Activated CD4-positive, alpha-beta T cell treated with anti-CD3 and anti-CD28 coated beads, Interleukin-2, amount 50 U/mL, for 4 hours (primary cell): ENCODE measurements at places on chromosomes 1 and 21.

- no peak for DNase-seq
Observed at GRCh38 chr1:13890766-13891165, 190.8 kb downstream of the PRDM2 start.

- DNase-seq, result no peak
Observed at GRCh38 chr1:206578068-206578977, 33.9 kb downstream of the EIF2D start.

DNA sequence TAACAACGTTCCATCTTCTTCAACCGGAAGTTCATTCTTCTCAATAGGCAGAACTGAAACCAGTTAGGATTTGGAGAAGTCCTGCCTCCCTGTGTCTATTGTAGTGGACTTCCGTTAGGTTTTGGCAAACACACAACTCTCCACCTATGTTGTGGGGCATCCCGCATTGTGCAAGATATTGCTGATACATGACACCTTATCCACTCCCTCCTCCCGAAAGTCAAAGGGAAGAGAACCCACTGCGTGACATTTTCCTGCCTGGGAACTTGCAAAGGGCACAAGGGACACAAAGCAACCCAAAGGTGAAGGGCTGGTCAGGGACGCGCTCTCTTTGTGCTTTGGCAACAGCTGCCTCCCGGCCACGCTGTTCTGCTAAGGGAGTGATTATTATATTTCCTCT, 164.8 kb downstream of the TPR start:
- no peak for DNase-seq

GRCh38 chr1:22861764-22862440, 110.8 kb downstream of the LACTBL1 start:
- no peak for DNase-seq

GRCh38 chr1:189859385-189859977, 618.2 kb downstream of the BRINP3 start:
- no peak for DNase-seq

DNA sequence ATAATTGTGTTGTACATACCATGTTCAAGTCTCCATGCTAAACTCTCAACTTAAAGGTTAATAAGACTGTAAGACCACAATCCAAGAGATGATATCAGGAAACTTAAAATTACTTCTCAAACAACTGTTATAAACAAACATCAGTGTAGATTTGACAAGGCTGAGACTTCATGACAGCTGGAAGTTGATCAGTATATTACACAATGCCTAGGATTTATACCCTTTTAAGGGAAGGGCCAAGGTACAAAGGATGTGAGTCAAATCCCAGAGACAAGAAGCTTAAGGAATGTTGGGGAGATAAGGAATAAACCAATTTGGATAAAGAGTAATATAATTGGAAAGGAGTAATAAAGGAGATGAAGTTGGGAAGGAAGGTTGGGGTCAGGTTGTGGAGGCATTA, 98.8 kb downstream of the LBR start:
- DNase-seq, result no peak

GRCh38 chr1:48059289-48059688, 62.1 kb upstream of the TRABD2B start:
- DNase-seq, result no peak

- DNase-seq, result no peak
Observed at GRCh38 chr1:187516874-187517273, 688.1 kb downstream of the PLA2G4A start.

DNA sequence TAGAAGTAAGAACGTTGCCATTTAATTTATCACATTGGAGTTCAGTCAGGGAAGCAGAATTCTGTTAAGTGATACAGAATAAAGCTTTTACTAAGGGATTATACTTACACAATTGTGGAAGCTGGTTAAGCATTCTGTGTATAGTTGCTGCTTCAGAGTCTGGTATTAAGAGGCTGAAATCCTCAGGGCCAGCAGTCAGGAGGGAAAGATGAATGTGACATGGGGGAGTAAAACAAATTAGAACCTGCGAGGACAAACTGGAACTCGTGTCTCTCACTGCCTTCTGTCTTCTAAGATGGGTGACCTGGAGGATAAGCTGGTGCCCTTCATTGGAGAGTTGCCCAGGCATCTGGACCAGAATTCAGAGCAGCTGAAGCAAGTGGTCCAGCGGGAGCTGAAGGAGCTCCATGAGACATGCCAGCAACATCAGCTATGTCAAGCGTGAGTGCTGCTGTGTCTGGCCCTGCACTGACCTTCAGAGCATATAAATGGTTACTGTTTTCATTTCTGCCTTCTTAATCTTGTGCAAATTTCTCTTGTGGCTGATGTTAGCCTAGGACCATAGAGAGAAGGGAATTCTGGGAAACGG, 23.0 kb downstream of the MARK1 start:
- DNase-seq, result no peak

DNA sequence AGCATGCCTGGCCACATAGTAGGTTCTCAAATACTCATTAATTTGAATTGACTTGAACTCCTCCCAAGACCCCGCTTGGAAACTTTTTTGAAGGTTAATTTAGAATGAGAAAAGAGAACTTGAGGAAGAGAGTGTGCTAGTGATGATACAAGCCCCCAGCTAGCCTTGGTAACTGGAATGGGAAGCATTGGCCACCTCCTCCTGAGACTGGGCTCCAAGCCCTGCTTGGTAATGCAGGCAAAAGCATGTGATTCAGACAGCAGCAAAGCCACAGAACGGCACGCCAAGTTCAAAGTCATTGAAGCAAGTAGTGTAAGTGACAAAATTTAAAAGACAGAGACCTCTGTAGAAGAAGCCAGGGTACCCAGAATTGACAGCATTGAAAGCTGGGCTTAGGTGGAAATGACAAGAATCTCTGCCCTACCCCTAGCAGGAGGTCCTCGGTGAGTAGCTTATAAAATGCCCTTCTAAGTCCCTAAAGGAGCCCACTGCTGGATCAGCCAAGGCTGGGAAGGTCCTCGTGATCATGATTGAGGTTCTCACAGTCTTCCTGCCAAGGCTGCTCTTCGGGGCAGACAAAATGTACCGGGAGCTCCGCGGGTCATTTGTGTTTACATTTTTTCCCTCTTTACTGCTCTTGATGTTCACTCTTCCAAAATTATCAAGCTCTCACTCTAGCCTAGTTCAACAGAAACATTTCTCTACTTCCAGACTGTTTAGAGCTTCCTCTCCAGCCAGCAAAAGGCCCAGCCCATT, 99.4 kb downstream of the TSEN15 start:
- DNase-seq, result no peak

DNA sequence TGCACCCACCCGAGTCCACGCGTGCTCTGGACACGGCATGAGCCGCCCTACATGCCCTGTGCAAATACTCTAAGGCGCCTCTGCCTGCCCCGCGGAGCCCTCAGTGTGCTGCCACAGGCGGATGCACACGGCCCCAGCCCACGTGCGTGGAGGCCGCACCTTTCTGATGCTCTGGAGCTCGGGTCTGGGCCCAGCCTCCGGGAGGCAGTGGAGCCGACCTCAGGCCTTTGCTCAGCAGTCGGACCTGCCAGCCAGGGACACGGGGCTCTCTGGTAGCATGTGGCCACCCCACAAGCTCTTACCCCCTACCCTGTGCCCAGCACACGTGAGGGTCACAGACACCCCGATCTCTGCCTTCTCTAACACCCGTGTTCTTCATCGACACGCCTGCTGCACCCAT, 2.1 kb downstream of the TMEM240 start:
- DNase-seq, result no peak

- no peak for DNase-seq
Observed at GRCh38 chr1:96973605-96974004, 252.0 kb downstream of the PTBP2 start.

- no peak for DNase-seq
Observed at GRCh38 chr21:31383770-31384169, 39.7 kb upstream of the TIAM1 start.

DNA sequence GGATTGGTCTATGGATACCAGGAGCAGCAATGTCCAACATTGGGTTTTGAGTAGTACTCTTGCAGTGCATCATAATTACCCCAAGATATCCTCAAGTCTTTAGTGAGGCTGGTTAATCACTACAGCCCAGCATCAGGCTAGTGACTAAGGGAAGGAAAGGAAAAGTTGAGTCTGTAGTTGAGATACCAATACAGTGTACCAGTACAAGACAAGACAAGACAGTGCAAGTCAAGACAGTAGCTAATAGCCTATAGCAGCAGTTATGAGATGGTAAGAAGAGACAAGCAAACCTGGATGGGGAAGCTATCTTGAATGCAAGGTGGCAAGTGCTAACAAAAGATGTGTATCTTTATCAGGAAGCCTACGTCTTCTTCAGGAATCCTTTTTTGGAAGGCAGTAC, 13.3 kb upstream of the GNG12 start:
- no peak for DNase-seq

GRCh38 chr1:181136738-181137122, 48.2 kb downstream of the IER5 start:
- DNase-seq, result no peak

DNA sequence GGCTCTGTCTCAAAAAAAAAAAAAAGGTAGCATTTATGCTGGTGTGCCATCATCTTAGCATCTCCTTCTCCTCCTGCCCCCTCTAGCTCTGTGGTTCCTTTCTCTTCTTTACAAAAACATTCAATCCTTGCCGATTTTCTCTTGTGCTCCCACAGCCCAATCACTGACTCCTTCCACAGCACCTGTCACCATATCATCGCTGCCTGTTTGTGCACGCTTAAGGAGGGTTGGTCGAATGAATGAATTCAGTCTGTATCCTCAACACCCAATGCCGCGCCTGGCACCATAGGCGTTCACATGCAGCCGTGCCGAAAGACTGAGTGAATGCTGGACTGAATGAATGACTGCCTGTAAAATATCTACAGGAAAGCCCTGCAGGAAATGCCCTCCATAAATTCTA, 7.9 kb downstream of the RNU5D-1 start:
- no peak for DNase-seq

- DNase-seq, result peak; percentile 13
Observed at GRCh38 chr1:161905269-161905884, 118.3 kb downstream of the OLFML2B start.

- DNase-seq, result no peak
Observed at GRCh38 chr1:56910441-56910985, 55.3 kb downstream of the C8B start.

DNA sequence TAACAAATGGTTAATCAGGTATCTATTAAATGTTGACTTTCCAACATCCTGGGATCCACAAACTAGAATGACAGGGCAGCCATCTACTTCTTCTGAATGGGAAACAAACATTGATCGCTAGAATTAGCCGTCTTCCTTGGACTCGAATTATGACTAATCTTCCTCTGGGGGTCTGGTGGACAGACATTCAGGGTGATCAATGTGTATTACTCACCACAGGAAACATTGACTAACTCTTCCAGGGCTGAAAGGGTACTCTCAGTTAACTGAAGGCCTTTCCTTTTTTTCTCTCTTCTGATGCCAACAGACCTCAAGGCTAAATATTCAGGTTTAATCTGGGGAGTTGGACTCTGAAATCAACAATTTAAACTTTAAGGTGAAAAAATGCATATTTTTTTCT, 9.5 kb downstream of the NOL9 start:
- no peak for DNase-seq

GRCh38 chr1:14685078-14685477, 86.6 kb downstream of the KAZN start:
- no peak for DNase-seq

DNA sequence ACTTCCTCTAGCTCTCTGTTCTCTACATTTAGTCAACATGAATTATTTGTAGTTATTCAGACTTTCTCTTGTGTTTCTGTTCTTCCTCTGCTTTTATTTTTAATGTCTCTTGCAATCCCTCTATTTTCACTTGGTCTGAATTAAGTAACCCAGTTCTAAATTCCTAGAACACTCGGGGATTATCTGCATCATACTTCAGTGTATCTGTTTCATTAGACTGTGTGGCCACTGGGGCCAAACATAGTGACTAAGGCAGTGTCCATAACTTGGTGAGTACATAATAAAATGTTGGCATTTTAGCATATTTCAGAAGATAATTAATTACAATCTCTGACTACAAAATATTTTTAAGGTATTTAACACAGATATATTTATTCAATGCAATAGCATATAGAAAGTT, 1087.2 kb upstream of the B3GALT2 start:
- DNase-seq, result no peak

DNA sequence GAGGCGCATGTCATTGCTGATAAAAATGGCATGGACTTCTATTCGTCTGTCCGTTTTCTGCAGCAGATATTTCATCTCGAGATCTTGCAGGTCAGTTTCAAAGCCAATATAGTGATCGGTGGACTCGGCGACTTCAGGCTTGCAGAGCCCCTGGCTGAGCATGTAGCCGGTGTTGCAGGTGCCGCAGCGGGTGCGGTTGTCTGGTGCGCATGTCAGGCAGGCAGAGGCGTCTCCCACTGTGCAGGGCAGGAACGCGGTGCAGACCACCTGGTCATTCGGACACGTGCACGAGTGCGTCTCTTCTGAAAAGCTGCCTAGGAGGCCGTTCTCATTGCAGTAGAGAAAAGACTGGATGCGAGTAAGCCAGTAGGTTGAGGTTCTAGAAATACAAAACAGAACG, 378.9 kb downstream of the BRINP3 start:
- no peak for DNase-seq

GRCh38 chr21:36928960-36929359, 37.5 kb downstream of the HLCS start:
- no peak for DNase-seq

DNA sequence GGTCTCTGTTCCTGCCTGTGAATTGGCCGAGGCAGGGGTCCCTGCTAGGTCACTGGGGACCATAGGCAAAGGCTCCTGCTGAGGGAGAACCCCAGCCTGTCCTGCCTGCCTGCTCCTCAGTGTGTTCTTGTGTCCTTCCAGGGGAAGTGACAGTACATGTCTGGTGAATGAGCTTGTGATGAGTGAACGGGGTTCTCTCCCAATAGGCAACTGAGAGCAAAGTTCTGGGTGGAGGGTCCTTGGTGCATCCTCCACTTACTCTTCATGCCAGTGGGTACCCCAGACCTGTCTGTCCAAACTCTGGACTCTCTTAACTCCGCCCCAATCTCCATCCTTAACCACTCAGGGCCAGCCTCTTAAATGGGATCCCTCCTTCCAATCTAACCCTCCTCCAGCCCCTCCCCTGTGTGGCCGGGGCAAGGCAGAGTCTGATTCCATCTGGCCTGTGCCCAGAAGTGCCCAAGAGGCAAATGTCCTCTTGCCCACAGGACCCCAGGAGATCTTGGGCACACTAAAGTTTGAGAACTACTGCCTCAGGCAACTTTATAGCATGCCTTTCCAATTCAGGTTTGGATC, 2.0 kb downstream of the XKR8 start:
- DNase-seq, result no peak

DNA sequence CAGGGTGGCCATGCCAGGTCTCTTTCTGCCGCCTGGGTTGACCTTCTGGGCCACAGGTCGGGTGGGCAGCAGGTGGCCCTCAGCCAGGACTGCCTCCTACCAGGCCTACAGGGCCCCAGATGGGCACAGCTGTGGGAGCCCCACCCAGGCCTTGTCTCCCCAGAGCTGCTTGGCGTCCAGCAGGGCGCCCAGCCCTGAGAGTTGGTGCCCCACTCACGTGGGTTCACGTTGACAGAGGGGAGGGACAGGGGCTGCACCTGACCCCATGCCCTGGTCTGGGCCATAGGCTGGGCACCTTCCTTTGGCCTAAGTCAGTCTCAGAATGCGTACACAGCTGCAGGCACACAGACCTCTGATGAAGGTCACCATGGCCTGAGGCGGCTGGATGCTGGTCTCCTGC, 16.7 kb downstream of the PRDM16 start:
- DNase-seq, result no peak
